Adrenal gland (tissue), 19 donors: ENCODE measurements at places on chromosomes 11 and 22. TPM values are rescaled to one million over a fixed set of nuclear protein-coding genes. Genes with fewer than 3 reads are reported as not detected.
A peak's percentile ranks its signal among the peaks of the same experiment; 100 is the strongest.

GRCh38 chr22:21712751-21713427 is 22.7 kb downstream of the YPEL1 start:
- DNase-seq, result peak; percentile 84

NUDT8 gene
- total RNA-seq, result 11.4 TPM

KRTAP5-7 gene
- total RNA-seq, result not detected

- DNase-seq, result no peak
These were observed 9.0 kb upstream of the HIKESHI start for GRCh38 chr11:86292912-86293616.

GRCh38 chr22:46250783-46251125 is 661 bp upstream of the CDPF1 start:
- no peak for DNase-seq

OR51E2 gene
- not detected for total RNA-seq

SAA2 gene
- 1.3 TPM for total RNA-seq

DNA sequence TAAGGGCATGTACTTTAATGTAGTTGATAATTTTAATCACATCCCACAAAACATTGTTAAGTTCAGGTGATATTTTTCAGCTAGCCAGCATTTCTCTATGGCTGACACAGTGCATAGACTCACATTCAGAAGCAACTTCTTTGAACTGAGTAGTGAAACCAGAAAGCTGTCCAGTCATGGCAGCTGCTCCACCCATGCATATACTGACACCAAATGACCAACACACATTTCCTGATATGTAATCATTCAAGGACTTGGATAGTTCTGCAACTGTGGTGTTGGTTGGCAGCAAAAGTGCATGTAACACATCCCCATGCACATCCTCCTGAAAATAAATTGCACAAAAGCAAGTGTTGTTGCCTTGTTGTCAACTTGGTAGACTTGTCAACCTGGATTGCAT is 39.7 kb downstream of the CALCA start:
- no peak for DNase-seq

- no peak for DNase-seq
These were observed 267.2 kb downstream of the RAB38 start for GRCh38 chr11:87908086-87908485.

DNA sequence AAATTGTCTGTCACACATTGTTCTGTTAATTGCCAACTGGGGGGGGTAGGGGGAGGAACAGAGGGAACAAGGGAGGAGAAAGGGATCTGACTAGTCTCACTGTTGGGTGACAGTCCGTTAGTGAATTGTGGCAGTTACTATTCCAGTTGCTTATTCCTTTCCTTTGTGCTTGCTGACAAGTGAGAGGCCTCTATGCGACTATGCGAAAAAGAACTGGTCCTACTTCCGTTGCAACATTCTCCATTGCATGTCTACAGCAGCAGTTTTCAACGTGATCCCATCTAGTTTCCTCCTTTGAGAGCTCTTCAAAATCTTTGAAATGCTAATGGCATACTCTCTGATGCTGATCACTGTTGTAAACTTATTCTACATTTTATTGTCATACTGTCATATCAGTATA is 672.2 kb downstream of the LRRC4C start:
- DNase-seq, result no peak

- no peak for DNase-seq
These were observed 20.7 kb upstream of the MMP7 start for GRCh38 chr11:102551169-102551781.

GRCh38 chr11:15750535-15751308 is 605.6 kb downstream of the SOX6 start:
- DNase-seq, result no peak

DNA sequence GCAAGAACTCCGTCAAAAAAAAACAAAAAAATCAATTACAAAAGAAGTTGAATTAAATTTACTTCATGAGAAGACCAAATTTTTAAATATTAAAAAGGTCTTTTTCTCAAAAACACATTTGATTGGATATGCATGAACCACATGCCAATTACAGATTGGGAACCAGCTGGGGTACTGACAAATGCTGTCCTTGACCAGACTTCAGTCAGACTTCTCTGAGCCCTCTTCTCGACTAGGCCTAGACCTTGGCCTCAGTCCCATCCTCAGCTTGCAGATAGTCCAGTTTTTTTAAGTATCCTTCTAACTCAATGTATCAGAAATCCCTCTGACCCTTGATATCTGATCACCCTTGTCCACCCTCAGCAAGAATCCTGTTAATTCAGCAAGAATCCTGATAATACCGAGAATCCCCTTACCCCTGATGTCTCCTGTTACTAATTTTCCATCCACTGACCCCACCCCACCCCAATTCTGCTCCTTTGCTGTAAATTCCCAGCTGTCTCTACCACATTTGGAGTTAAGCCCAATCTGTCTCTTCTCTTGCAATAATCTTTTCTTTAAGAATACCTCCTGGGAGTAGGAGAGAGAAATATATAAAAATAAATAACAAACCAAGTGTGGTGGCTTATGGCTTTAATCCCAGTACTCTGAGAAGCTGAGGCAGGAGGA is 30.9 kb downstream of the OR4D9 start:
- DNase-seq, result peak; percentile 54

MS4A6E gene
- not detected for total RNA-seq

DNA sequence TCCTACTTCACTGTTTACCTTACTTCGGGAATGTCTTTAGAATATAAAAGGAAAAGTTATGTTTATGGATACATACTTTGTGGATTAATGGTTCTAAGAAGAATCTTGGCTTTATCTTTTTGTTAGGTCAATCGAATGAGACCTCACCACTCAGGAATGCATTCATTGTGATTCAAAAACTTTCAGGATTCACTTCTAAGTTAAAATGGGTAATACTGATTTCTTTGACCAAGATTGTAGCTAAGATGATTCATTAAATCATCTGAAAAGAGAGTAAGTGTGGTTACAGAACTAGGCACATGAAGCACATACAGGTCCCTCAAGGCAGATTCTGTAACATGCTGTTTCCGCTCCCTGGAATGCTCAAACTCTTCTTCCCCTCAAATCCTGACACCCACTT is 716.4 kb downstream of the KCNA4 start:
- DNase-seq, result no peak

- peak; percentile 39 for DNase-seq
These were observed 2.2 kb downstream of the RPL3 start for GRCh38 chr22:39317084-39317774.

SLC1A2 gene
- total RNA-seq, result 10.8 TPM

GRCh38 chr22:43217285-43218030 is 30.5 kb upstream of the TTLL12 start:
- no peak for DNase-seq

DNA sequence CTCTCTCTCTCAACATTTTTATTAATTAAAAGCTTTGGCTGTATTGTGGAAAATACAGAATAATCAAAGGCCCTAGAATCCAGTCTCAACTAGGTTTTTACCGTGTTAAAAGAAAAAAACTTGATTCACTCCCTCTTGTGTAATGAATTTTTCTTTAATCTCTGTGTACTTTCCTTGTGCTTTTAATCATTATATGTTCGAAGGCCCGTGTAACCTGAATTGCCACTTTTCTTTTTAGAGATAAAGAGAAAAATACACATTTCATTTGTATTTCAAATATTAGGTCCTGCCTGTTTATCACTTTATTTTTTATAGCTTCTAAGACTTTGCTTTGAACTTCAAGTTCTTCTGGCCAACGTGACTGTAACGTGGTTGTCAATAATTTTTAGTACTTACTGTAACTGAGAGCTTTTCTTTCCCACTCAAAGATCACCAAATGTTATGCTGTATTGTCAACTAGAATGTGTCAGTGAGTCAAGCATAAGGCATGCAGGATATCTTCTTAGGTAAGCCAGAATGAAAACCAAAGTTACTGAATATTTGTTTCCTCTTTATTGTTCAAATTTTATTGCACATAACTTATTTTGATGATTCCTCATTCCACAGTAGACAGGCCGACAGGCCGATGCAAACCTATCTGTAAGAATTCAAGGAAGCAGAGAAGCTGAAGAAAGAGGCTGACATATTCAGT is 23.3 kb upstream of the FAR1 start:
- DNase-seq, result no peak

NXPE4 gene
- total RNA-seq, result not detected

- DNase-seq, result no peak
These were observed 33.5 kb downstream of the ETS1 start for GRCh38 chr11:128553662-128554362.

DNA sequence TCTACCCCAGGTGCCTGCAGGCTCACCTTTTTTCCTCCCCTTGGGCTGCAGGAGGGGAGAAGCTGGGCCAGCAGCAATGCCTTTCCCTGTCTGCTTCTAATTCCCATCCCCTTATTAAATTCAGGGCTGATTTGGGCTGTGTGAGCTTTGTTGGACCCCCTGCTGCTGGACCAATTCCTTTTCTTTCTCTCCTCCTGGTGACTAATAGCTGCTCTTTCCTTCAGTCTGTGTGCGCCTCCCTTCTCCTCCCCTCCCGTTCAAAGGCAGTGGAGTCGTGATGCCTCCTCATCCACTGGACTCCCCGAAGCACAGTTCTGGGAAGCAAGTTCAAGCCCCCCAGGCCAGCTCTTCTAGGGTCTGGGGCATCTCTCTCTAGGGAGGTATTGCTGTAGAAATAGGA is 567.9 kb upstream of the CADM1 start:
- DNase-seq, result no peak

- DNase-seq, result no peak
These were observed 32.2 kb upstream of the GAB2 start for GRCh38 chr11:78449866-78450265.

DNA sequence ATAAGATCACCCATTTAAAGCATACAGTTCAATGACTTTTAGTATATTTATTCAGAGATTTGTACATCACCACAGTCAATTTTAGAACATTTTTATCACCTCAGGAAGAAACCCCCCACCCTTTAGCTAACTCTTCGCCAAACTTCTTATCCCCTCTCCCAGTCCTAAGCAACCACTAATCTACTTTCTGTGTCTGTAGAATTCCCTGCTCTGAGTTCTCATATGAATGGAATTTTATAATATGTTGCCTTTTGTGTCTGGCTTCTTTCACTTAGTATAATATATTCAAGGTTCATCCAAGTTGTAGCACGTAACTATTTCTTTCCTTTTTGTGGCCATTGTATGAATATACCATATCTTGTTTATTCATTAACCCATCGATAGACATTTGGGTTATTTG is 3.6 kb downstream of the ANKRD13D start:
- no peak for DNase-seq

DNA sequence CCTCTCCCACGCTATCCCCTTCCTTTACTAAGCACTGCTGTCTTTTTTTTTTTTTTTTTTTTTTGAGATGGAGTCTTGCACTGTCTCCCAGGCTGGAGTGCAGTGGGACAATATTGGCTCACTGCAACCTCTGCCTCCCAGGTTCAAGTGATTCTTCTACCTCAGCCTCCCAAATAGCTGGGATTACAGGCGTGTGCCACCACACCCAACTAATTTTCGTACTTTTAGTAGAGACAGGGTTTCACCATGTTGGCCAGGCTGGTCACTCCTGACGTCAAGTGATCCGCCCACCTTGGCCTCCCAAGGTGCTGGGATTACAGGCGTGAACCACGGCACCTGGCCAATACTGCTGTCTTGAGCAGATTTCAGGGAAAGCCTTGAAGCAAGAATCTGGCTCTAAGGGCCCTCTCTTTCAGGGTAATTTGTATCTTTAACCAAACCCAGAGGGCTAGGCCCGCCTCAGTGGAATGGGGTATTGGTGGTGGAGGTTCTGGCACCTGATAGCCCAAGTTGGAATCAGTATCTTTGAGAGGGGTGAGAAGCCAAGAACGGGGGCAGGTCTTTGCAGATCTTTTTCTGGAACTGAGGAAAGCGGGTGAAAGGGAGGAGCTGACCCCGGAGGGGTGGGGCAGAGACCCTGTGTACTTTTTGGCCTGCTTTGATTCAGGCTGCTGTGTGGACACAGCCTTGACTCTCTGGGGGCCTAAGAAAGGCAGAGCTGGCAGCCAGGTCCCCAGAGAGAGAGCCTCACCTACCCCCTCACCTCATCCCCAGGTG is 37.0 kb downstream of the TRIOBP start:
- DNase-seq, result no peak

DNA sequence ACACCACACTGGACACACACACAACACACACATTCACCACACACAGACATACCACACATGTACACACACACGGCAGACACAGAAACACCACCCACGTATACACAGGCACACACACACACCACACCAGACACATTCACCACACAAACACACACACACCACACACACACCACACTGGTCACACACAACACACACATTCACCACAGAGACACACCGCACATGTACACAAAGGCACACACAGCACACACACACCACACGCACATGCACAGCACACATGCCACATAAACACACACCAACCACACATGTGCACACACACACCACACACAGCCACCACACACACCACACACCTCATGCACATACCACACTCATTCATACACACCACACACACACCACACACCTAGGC is 84.2 kb upstream of the PRR5 start:
- DNase-seq, result no peak

ALDH3B1 gene
- 65.9 TPM for total RNA-seq

ME3 gene
- total RNA-seq, result 34.2 TPM

- no peak for DNase-seq
These were observed at the start of gene TSGA10IP for GRCh38 chr11:65945430-65945911. TSS of gene TSGA10IP (plus strand) at chr11:65945480. CDS start at chr11:65945676, 196 bp downstream.

GRCh38 chr11:82539669-82540068 is 194.0 kb downstream of the FAM181B start:
- no peak for DNase-seq

GRCh38 chr22:46377525-46378425 is 42.3 kb downstream of the TRMU start:
- DNase-seq, result peak; percentile 72

- no peak for DNase-seq
These were observed 102.6 kb downstream of the CSNK2A3 start for GRCh38 chr11:11250470-11250869.

DNA sequence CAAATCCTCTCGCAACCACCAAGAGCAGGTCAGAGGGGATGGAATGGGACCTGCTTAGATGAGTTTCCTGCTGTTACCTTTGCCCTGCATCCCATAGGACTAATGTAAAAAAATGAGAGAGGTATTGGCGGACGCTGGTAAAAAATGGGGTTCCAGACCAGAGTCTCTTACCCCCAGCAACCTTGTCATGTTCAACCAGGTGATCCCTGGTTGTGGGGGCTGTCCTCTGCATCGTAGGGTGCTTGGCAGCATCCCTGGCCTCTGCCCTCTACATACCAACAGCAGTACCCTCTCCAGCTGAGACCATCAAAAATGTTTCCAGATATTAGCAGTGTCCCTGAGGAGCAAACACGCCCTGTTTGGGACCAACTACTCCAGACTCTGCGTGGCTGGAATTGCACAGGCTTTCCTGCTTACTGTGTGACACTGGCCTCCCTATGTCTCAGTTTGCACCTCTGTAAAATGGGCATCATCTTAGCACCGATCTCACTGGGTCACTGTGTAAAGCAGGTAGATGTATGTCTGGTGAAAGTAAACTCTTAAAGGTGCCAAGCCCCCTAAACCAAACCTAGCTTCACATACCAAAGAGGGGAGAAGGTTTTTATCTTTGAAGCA is 1.5 kb downstream of the APOL6 start:
- no peak for DNase-seq

DNA sequence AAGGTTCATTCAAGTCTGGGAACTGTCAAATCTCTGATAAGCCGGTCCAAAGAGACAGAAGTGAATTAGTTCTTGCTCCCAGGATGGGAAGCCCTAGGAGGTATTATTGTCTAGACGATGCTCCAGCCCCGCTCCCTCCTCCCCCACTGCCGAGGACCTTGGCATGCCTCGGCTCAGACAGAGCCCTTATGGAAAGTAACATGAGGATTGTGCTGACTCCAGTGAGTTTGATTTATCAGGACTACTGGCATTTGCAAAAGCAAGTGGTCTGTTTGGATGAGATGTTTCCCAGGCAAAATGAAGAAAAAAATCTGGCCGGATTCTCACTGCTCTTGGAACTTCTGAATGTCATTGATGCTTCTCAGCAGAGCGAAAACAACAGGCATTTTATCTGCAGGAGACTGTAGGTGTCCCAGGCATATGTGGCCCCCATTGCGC is 341.0 kb downstream of the ETS1 start:
- no peak for DNase-seq

NTM gene
- total RNA-seq, result 1.7 TPM
